ENCODE measurements at places on chromosomes 4 and X.

DNA sequence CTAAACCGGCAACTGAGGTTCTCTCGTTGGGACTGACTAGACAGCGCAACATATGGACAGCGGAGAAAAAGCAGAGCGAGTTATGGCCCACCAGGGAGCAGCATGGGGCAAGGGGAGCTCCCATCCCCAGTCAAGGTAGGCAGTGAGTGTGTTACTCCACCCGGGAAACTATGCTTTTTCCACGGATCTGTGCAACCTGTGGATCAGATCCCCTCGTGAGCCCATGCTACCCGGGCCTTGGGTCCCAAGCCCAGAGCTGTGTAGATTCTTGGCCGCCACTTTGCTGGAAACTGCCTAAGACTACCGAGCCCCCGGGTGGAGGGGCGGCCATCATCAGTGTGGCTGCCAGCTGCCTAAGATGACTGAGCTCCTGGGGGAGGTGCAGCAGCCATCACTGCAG lies 140.9 kb downstream of the PAPSS1 start:
- DNase-seq: no peak

- no peak for DNase-seq
Observed at GRCh38 chrX:20284992-20285391, 18.3 kb upstream of the RPS6KA3 start.

DNA sequence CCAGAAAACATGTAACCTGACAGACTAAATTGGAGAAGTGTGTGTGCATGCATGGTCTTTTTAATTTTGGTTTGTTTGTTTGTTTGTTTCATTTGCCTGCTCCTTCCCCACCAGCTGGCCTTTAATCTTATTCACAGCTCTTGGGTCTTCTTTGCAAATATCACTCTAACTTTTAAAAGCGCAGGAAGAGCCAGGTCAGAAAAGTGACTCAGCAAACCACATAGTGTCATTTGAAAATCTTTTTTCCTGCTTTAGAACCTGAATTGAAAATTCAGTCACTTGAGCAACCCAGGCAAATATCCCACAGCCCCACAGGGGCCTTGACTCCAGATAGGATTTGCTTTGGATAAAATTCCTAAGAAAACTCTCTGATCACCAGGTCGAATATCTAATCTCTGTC lies 4.6 kb downstream of the TMEM255A start:
- no peak for DNase-seq

DNA sequence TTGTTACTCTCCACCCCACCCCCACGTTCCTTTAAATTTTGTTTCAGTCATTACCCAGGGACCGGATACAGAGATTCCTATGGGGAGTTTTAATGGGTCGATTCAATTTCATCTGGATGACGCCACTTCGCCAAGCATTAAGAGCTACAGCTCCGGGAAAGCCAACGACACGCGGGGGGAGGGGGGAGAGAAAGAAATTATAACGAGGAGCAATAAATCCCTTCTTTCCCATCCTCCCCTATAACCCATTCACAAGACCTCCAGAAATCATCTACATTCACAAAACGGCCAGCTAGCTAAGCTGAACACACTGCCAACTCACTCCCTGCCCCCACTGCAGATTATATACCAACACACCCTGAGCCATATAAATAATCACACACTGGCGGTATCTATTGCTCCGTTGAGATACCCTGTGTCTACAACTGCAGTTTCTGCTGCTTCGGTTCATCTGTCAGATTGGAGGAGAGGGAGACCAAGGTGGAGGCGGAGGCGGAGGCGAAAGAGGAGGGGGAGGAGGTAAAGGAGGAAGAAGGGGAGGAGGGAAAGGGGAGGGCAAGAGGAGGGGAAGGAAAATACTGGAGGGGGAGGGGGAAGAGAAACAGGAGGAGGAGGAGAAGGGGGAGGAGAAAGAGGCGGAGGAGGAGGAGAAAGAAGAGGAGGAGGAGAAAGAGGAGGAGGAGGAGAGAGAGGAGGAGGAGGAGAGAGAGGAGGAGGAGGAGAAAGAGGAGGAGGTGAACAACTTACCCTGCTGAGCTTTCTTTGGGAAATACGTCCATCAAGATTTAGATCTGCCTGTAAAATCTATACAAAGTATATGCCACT lies 113.9 kb upstream of the VAMP7 start:
- no peak for DNase-seq

GRCh38 chrX:19487520-19488200 lies 27.6 kb downstream of the MAP3K15 start:
- DNase-seq: no peak

GRCh38 chrX:68396953-68397352 lies 36.3 kb downstream of the OPHN1 start:
- DNase-seq: no peak

- no peak for DNase-seq
Observed at GRCh38 chrX:132165651-132166050, 37.8 kb upstream of the FRMD7 start.

GRCh38 chr4:127047930-127048329 lies 584.8 kb upstream of the INTU start:
- no peak for DNase-seq

All from NCI-H187 treated with DMSO at 0.1 percent for 48 hours (cell line).